Stimulated activated CD4-positive, alpha-beta T cell treated with anti-CD3 and anti-CD28 coated beads, TNF-alpha, amount 100 ng/mL, for 24 hours (primary cell): ENCODE measurements at places on chromosomes 5 and 9.

GRCh38 chr5:172177176-172177575 is 10.8 kb downstream of the STK10 start:
- DNase-seq, result no peak

GRCh38 chr9:133275105-133276000 is at the start of gene ABO:
TSS of gene ABO (minus strand) at chr9:133275201.
- no peak for DNase-seq

GRCh38 chr9:107587191-107587963 is 97.8 kb upstream of the KLF4 start:
- DNase-seq, result no peak

DNA sequence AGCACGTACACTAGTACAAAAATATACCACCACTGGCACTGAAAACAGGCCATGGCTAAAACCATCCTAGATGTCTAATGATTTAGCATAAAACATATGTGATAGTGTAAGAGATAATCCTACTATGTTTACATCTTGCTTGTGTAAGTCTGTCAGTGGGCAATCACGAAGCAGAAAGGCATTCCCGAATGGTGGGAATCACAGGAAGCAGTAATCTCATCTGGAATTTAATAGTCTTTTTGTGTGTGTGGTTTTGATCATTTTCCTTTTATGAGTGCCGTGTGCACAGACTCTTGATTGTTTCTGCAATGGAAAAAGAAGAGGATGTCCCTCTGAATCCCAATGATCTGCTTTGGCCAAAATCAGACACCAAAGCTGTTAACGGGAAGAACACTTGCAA is 200.5 kb downstream of the EBF1 start:
- no peak for DNase-seq

- no peak for DNase-seq
These were observed 12.8 kb upstream of the TMEM245 start for GRCh38 chr9:109132567-109133021.

DNA sequence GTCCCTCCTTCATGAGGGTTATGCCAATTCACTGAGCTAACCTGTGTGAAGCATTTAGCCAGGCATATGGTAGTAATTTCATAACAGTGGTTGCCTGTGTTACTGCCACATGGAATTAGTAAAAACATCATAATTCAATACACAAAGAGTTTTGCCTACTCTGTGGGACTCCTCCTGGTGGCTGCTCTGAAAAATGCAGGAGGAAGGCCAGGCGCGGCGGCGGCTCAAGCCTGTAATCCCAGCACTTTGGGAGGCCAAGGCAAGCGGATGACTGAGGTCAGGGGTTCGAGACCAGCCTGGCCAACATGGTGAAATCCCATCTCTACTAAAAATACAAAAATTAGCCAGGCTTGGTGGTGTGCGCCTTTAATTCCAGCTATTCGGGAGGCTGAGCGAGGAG is 547.3 kb downstream of the CDK5RAP2 start:
- no peak for DNase-seq

DNA sequence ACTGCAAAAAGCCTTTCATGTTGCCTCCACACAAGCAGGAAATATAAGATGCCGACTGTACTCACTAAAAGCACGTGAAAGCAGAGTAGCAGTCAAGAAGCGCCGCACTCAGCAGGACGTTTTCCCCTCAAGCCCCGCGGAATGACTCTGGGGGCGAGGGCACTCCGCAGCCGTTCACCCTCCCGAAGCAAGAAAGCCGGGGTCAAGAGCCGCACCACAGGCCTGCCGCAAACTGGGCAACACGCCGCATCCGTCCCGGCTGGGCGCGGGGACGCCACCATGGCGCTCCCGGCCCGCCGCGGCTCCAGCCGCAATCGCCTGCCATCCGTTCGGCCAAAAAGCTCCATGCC is 364 bp downstream of the RPS6 start:
- no peak for DNase-seq

GRCh38 chr9:38659538-38659937 is 39.1 kb upstream of the ANKRD18A start:
- no peak for DNase-seq

DNA sequence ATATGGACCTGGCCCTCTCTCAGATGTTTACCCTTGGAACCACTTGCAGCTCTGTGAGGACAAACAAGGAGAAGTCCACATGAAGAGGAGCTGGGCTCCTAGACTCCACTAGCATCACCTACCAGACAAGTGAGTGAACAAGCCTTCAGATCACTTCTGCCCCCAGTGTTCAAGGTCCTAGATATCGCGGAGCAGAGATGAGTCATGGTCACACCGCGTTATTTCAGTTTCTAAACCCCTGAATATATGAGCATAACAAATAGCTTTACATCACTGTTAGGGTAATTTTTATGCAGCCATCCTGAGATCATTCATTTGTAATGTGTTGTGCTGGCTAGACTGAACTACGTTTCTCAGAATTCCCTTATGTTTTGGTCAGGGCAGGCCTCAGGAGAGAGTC is 77.0 kb upstream of the DAP start:
- DNase-seq, result no peak

GRCh38 chr9:85553475-85553874 is 188.3 kb downstream of the AGTPBP1 start:
- DNase-seq, result no peak

GRCh38 chr5:171201310-171201709 is 107.7 kb upstream of the TLX3 start:
- no peak for DNase-seq

GRCh38 chr9:6090277-6091210 is 75.1 kb upstream of the RANBP6 start:
- no peak for DNase-seq

DNA sequence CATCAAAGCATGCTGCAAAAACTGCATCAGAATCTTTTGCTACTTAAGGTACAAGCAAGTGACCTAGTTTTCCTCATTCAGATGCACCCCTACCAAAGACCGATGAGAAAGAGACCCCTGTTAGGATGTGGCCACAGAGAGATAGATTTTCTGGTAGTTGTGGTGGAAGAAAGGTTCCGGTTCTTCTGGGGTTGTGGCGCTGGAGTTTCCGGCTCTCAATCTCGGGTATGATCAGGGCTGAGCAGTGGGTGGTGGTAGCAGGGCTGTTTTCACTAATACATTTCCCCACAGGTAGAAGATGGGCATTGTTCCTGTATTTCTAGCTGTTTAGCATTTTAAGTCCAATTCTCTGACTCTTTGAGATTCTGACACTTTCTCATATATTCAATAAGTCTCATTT is 58.4 kb downstream of the PCSK1 start:
- DNase-seq, result no peak

GRCh38 chr9:122821278-122821943 is 7.0 kb downstream of the PDCL start:
- DNase-seq, result no peak

DNA sequence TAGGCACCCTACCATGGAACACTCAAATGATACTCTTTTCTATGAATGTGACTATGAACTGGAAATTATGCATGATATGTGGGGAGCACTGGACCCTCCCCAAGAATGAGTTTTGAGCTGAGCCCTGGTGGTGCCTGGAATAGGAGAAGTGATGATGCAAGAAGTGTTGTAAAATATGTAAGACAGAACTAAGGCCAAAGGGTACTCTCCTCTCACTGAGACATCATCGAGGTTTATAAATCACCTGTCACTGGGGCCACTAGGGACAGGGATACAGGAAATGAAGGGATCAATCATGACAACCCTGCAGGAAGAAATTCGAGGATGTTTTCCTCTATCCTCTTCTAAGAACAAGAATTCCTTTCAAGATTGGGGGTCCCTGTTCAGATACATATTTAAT is 45.4 kb downstream of the PCSK1 start:
- no peak for DNase-seq

- no peak for DNase-seq
These were observed 1195.3 kb upstream of the SEMA6A start for GRCh38 chr5:117769877-117770276.

DNA sequence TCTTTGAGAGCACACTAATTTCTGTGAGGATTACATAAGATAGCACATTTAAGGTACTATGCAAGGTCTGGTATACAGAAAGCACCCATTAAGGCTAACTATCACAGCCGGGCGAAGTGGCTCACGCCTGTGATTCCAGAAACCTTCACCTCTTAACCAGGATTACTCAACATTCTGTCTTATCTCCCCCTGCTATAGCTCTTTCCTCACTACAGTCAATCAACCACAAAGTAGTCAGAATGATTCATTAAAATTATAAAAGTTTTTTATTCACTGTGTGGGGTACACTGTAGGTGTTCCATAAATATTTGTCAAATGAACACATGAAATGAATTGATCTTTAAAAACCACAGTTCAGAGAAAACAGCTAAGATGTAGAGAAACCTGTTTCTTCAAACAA is 48.7 kb downstream of the CHD1 start:
- DNase-seq, result peak; percentile 18

- no peak for DNase-seq
These were observed 19.8 kb downstream of the CORO2A start for GRCh38 chr9:98172604-98173003.

GRCh38 chr9:125438506-125439433 is 177.1 kb downstream of the GAPVD1 start:
- DNase-seq, result no peak

DNA sequence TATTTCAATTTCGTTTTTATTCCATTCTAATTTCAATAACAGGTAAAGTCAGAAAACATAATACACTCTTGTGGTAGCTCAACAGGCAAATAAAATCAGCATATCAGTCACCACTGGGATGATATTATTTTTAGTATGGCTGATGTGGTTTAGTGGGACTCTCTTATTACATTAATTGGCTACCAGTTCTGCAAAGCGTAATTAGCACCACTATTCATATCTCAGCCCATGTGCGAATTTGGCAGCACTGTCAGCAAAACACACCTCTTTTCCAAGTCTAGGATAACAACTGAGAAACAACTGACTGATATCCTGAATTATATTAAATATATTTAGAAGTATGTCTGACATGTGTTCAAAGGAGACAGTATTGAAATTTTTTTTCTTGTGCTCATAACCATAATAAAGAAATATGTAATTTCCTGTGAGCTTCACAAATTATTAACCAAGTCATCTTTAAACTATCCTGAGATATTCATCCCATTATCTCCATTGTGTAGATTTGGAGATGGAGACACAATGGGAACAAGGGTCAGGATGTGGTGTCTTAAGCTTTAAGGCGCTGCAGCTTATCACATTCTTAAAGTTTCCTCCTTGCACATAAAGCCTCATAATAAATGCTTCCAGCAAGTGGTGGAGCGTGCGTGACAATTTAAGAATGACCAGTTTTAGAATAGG is 212.4 kb downstream of the TLE1 start:
- no peak for DNase-seq

DNA sequence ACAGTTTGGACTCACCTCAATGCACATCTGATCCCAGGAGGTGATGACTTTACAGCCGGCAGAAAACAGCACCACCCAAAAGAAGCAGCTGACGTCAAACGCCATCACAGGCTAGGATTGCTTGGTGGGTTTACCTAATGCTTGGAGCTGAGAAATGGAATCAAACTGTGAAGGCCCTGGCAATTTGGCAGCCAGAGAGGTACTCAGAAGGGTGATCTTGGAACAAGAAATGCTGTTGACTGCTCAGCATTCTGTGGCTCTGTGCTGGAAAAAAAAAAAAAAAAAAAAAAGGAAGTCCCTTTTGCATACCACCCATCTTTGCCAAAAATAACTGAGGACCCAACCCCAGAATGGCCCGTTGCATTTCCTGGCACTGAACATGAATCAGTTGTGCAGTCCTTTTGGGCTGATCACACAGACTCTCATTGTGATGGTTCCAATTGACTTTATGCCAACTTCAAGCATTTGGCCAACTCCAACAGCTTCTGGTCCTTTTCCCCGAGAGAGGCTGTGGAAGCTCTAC is at the start of gene CD180:
Gene CD180, minus strand, starts transcription at position 263 of the 523 bp plus-strand sequence. Its CDS starts 158 bp downstream, at position 105.
- no peak for DNase-seq

- no peak for DNase-seq
These were observed 119.5 kb upstream of the TRPC7 start for GRCh38 chr5:136484808-136485325.

DNA sequence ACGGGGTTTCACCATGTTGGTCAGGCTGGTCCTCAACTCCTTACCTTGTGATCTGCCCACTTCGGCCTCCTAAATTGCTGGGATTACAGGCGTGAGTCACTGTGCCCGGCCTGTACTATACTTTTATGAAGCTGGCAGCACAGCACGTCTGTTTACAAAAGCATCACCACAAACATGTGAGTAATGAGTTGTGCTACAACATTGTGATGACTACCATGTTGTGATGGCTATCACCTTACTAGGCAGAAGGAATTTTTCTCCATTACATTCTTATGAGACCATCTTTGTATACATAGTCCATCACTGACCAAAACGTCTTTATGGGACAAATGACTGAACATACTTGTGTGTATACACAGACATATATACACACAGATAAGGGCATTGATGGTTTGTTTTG is 1019.0 kb downstream of the CDH18 start:
- no peak for DNase-seq

- DNase-seq, result no peak
These were observed 120.5 kb upstream of the NEK6 start for GRCh38 chr9:124137009-124137943.
